Activated T-cell treated with anti-CD3 and anti-CD28 coated beads for 24 hours (primary cell): ENCODE measurements at places on chromosomes 6 and 20.

GRCh38 chr6:130394246-130394645 is 28.4 kb downstream of the TMEM200A start:
- DNase-seq: no peak

- DNase-seq: no peak
Measured at GRCh38 chr6:169953686-169954085, 202.3 kb downstream of the ERMARD start.

- no peak for DNase-seq
Measured at GRCh38 chr20:43375591-43375990, 82.1 kb upstream of the SRSF6 start.

DNA sequence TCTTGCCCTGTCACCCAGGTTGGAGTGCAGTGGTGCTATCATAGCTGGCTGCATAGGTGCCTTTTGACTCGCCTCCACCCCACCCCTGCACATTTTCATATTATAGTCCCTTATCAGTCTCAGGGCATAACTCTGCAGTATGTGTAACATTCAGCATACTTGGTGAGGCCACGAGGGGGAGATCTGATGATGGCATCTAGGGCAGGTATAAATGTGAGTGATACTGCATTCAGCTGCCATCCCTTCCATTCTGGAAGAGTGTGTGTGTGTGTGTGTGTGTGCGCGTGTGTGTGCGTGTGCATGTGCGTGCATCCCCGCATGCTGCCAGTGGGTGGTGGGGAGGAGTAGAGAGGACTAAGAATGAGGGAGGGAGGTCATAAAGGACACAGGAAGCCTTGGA is 81.4 kb downstream of the JARID2 start:
- DNase-seq: peak; percentile 37

DNA sequence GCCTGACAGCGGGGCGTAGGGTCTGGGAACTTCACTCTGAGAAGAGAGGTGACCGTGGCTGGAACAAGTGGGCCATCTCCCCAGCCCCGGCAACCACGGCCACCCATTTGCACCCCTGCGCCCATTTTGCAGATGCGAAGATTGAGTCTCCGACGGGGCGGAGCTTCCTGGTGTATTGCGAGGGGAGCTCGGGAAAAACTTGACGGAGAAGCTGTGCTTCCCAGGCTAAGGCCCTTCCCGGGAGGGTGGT is 653 bp downstream of the ZNF335 start:
- DNase-seq: no peak

DNA sequence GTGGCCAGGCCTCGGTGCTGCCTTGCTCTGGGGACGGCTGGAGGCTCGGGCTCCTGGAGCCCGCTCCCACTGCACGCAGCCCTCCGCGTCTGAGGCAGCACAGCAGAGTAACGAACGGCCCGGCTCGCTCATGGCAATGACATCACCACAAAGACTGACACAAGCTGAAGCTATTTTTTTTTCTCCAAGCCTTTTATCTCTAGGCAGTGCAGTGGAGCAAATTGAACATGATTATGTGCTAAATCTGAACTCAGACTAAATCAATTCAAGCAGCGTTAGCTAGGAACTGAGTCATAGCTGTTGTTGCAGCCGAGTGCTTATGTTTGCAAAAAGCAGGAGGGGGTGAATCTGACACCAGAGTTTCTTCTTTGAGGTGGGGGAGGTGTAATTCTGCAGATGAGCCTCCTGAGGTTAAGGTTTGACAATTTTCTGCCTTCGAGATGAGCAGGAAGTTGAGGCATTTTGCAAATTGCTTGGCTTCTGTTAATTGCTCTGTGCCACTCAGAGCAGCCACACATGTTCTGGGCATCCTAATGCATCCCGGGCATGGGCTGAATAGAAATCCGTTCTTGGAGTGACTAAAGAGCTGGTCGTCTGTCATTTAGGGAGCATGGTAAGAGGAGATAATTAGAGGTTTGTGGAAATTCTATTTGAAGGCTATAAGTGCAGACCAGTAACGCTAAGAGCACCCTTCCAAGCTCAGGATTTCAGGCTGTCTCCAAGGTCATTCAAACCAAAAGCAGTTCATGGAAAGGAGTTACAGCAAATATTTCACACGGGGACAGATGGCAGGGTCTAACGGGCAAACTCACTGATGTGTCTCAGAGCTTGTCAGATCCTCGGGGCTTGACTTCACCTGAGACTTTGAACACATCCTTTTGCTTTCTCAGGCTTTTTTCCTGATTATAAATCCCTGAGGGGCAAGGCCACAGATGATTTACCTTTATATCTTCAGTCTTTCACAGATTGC is 155.1 kb upstream of the ENPP5 start:
- no peak for DNase-seq

GRCh38 chr6:31546339-31546957 is at the start of gene ATP6V1G2:
Gene ATP6V1G2, minus strand, starts transcription at chr6:31546608. Its CDS starts 49 bp downstream, at chr6:31546559.
- peak; percentile 86 for DNase-seq

- no peak for DNase-seq
Measured at GRCh38 chr6:7292596-7293255, 20.3 kb downstream of the SSR1 start.

DNA sequence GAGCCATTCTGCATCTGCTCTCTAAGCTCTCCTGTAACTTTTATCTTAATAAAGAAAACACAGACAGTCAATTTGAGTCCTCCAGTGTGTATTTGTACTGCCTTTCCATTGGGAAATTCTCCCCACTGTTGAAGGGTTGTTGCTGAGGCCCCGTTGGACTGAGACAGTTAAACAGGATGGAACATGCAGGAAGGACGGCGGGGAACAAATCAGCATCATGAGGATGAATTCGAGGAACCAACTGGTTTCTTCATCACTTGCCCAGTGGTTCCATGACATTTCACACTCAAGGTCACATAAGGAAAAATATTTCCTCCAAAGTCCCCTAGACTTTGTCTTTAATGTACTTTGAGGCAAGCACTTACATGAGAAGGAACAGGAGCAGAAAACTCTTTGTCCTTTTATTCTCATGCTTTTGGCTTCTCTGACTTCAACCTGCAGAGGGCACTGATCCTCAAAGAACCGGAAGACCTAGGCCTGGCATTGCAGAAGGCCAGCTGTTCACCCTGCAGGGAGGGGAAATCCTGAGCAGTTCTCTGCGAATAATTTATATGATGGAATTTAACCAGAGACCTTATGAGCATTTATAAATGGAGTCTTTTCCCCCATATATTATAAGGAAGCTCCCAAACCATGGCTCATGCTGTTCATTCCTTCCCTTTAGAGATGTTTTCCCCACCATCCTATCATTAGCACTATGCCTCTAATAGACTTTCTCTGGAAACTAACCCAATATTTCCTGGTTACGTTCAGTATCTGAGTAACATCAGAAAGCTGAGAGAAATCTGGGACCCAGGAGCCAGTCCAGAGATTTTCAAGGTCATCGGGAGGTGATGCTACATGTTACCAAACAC is 55.2 kb upstream of the ADGRF1 start:
- DNase-seq: peak; percentile 10

DNA sequence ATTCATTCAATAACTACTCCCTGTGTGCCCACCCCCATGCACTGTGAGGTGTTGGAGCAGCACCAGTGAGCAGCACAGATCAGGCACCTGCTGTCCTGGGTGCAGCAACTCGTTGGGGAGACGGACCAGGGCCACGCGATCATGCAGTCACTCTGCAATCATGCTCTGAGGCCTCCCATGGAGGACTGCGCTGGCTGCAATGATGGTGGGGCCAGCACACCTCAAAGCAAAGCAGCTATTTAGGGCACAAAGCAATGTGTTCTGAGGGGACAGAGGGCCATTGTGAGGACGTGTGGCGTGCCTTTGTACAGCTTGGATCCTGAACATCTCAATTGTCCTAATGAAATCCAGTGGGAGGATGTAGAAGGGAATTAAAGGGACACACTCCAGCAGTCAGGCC is 41.0 kb upstream of the MPC1 start:
- DNase-seq: no peak

GRCh38 chr20:62470001-62470400 is 5.8 kb downstream of the GATA5 start:
- DNase-seq: no peak

DNA sequence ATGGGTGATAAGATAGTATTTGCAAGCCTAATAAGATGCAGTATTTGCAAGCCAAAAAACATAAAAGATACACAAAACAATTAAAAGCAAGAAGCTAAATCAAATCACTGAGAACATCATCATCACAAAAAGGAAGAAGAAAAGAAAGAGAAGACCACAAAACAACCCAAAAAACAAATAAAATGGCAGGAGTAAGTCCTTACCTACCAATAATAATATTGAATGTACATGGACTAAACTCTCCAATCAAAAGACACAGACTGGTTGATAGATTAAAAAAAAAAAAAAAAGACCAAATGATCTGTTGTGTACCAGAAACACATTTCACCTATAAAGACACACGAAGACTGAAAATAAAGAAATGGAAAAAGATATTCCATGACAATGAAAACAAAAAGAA is 37.7 kb downstream of the ECHDC1 start:
- no peak for DNase-seq

DNA sequence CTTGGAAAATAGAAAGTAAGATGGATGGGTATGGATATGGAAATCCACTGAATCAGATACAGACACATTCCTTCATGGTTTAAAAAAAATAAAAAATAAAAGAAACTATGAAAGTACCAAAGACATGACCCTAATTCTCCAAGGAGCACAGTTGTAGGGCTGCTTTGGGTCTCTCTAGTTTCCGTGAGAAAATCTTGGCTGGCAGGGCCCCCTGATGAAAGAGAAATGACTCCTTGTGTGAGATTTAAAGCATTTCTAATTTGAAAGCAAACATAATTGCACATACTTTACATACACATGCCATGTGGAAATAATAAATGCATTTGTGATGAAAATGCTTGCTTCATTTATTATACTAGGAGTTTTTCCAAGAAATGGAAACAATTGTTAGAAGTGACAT is 593.9 kb upstream of the BTBD3 start:
- DNase-seq: no peak

- DNase-seq: no peak
Measured at GRCh38 chr20:4591975-4592315, 129.8 kb upstream of the PRND start.

DNA sequence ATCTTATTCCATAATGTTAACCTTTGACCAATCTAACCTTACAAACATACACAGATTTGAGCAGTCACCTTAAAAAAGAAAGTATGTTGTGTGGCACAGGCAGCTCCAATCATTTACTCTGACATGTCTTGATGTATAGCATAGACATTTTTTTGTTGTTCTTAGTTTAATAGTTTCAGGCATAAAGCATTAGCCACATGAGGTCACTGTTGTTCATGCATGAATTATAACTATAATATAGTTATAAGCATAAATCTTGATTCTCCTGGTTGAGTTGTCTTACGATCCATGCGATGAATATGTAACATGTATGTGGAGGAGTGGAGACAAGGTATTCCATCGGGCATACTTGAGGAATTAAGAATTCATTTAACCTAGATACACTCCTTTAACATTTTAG is 26.1 kb upstream of the NKAIN2 start:
- no peak for DNase-seq

DNA sequence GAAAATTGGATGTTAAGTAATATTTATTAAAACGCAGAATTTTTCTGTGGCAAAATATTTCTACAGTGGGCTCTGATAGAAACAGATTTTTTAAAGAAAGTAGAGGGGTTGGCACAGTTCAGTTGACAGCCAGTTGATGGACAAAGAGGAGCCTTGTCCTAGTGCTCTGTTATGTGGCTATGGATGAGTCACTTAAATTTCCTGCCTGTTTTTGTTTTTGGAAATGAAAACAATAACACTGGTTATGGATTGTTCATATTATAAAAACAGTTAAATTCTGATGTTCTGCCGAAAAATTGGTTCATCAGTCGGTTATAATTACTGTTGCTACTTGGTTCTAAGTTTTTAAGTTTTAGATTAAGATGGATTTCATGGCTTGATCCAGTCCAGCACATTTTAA is 42.8 kb downstream of the MYO6 start:
- no peak for DNase-seq

DNA sequence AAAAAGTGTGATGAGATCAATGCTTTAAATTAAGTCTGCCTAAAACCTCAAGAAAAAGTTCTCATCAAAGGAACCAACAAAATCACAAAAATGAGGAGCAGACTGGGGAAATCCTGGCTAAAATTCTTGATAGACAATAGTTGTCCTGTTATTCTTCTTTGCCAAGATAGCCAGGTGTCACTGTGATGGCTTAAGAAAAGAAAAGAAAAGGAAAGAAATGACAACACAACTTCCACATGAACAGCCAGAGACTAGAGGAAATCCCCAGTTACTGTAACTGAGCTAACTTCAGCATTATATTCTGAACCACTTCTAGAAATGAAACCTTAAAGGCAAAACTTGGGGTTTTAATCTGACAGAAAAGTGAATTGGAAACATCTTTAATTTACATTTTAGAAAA is 129.6 kb downstream of the CD24 start:
- DNase-seq: no peak

DNA sequence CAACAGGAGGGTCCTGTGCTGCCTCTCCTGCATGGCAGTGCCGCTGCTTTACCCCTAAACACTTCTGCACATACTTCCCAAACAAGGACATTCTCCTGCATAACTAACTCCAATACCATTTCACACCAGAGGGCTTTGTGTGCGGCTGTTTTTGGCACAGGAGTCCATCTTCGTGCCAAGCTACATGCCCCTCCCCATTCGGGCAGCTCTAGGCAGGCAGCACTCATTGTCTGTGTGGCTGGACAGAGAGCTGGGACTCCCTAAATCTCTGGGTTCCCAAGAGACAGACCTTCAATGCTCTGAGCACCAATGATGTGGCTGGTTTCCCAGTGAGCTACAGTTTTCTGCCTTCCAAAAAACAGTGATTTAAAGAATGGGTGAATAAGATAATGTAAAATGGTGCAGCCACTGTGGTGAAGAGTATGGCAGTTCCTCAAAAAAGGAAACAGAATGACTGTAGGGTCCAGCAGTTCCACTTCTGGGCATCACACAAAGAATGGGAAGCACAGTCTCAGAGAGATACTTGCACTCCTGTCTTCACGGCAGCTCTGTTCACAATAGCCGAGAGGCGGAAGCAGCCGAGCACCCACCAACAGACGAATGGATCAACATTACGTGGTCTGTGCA is 80.3 kb upstream of the DUSP22 start:
- no peak for DNase-seq

GRCh38 chr6:9420316-9421015 is 985.1 kb upstream of the SLC35B3 start:
- no peak for DNase-seq

GRCh38 chr6:113505084-113505699 is 352.0 kb upstream of the MARCKS start:
- no peak for DNase-seq

DNA sequence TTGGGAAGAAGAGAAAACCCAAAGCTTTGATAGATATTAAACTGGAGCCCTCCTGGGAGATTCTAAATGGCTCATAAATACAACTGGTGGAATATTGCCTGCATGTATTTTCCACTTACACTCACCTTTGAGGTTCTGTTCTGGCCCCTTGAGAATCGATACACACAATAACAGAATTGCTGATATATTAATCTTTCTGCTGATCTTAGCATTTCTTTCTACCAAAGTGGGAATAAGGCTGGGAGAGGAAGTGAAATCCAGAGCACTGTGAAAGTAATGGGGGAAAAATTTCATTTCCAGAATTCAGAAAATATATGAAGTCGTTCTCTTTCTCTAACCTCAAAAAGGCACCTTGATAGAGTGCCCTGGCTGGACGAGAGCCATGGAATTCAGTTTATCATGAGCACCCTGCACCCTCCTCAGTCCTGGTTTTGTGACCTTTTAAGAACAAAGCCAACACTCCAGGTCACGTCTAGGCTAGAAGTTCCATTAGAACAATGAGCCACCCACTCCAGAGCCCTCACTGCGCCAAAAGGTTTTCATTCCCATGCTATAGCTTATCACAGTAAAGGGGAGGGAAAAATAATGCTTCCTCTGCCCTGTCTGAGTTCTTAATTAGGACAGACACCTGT is 244.5 kb downstream of the CD83 start:
- DNase-seq: no peak
